ENCODE measurements at places on chromosomes 16 and 17.

DNA sequence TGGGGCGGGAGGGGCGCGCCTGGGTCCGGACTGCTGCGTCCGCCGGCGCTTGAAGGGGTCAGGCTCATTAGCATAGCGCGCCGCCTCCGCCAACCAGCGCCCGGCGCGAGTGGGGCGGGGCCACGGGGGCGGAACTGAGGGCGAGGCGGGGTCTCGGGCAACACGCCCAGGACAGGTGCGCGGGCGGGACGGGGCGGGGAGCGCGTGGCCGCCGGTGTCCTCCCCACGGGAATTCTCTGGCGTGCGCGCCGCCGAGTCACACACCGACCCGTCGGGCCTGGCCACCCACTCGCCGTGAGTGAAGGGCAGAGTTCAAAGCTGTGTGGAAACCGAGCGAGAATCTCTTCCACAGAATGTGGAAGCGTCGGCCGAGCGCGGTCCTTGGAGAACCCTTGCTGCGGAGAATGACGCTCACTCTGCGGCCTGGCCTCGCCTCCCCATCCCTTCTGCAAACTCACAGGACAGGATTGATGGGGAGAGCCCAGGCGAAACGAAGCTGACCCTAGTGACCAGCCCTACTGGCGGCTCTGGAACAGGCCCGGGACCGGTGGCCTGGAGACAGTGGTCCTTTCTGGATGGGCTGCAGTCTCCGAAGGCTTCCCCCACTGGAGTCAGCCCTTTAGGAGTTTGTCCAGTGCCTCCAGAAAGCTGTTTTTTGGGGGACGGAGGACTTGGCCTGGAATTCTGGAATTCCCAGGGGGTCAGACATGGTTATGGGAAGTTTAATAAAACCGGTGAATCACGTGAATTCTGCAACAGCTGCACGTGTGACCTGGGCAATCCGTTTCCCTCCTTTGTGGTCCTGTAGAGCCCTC lies at the start of gene SNAI3:
SNAI3 (minus strand) TSS at position 69 of the 815 bp plus-strand sequence. CDS start 101 bp downstream, outside the sequence.
- DNase-seq: peak; percentile 61

DNA sequence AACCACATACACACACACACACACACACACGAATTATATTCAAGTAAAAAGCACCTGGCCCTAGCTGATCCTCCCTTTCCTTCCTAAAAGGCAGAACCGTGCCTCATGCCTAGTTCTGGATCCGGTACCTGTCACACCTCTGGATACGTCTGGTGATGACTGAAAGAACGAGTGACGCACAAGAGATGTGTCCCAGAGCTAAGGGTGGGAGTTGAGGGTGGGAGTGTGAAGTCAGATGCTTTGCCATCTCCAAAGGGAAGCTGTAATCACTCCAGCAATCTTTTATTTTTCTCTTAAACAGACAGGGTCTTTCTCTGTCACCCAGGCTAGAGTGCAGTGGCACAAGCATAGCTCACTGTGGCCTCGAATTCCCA lies 26.5 kb upstream of the GSG1L start:
- no peak for DNase-seq

- DNase-seq: no peak
These were observed 11.2 kb downstream of the P2RX1 start for GRCh38 chr17:3905017-3905520.

- no peak for DNase-seq
These were observed 133.9 kb downstream of the PARN start for GRCh38 chr16:14496047-14496770.

- no peak for DNase-seq
These were observed 213.9 kb downstream of the MRTFB start for GRCh38 chr16:14284930-14285512.

DNA sequence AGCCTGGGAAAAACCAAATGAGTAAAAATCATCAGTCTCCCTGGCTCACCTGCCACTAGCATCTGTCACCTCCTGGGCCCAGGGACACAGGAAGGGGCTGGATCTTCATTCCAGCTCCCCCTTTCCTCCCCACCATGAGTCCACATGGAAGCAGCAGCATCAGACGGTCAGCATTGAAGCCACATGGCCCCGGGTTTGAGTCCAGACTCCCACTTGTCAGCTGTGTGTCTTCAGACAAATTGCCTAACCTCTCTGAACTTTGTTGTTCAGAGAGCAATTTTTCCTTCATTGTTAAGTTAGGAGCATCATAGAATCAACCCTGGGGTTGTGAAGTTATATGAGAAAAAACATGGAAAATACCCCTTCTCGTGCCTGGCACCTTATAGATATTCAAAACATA lies 10.7 kb downstream of the CACNG4 start:
- no peak for DNase-seq

DNA sequence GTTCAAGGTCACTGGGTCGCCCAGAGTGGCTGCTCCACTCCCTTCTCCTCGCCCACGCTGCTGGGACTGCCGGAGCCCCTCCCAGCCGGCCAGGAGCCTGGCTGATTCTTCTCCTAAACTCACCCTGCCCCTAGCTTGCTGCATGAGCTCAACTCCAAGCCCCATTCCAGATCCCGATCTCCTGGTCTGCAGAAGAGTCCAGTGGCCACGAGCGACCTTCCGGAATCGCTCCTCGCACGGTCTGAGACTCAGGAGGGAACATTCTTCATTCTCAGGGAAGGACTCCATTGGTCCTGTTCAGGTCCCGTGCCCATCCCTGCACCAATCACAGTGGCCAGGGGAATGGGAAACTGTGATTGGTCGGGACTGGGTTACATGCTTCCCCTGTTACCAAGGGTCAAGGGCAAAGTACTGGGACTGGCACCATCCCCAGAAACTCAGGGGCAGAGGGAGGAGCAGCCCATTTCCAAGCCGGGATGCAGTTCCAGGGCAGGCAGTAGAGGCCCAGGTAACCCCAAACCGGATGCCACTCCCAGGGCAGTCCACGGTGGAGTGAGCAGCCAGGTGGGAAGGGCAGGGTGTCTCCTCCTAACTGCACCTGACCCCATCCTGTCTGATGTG lies 24.5 kb upstream of the CIBAR2 start:
- no peak for DNase-seq

- DNase-seq: no peak
These were observed 391.2 kb downstream of the MAF start for GRCh38 chr16:79209308-79209707.

GRCh38 chr16:22240023-22240710 lies 34.1 kb downstream of the EEF2K start:
- no peak for DNase-seq

GRCh38 chr17:81040791-81041337 lies 5.9 kb downstream of the BAIAP2 start:
- DNase-seq: no peak

- DNase-seq: no peak
These were observed 31.6 kb downstream of the PHKB start for GRCh38 chr16:47492428-47493377.

DNA sequence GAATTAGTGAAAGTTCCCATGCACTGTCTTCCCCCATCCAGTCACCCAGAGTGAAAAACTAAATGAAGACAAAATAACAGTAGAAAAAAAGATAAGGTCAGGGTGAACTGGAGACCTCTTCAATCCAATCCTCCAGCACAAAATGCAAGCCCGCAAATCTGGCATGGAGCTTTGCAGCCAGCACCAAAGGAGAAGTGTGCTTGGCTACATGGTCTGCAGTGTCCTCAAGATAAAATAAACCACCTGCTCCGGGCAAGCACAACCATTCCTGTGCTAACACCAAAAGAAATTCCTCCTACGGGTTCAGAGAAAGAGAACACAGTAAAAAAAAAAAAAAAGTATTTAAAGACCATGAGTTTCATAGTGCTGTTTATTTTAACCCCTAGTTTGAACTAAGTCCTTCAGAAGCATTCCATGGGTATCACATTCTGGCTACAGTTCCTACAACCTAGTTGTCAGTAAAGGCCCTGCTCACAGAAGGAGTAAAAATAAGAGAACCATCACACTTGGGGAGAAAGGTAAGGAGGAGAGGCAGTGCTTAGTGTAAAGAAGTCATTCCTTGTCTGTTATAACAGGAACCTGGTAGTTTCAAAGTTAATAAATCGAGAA lies 109.1 kb downstream of the GAS7 start:
- no peak for DNase-seq

DNA sequence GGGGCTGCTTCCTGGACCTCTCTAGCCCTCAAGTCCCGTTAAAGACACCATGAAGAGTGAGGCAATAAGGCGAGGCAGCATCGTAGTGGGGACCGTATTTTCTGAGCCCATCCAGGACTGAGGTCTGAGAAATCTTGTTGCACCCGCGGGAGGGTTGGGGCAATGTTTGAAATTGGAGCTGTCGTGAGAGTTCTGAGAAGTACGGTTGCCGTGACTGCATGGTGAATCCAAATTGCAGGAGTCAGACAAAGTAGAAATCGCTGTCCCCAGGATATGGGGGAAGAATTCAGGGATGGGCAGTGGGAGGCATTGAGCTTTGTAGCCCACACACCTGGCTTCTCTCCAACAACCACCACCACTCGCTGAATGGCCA lies 42.0 kb upstream of the RPL38 start:
- DNase-seq: no peak

DNA sequence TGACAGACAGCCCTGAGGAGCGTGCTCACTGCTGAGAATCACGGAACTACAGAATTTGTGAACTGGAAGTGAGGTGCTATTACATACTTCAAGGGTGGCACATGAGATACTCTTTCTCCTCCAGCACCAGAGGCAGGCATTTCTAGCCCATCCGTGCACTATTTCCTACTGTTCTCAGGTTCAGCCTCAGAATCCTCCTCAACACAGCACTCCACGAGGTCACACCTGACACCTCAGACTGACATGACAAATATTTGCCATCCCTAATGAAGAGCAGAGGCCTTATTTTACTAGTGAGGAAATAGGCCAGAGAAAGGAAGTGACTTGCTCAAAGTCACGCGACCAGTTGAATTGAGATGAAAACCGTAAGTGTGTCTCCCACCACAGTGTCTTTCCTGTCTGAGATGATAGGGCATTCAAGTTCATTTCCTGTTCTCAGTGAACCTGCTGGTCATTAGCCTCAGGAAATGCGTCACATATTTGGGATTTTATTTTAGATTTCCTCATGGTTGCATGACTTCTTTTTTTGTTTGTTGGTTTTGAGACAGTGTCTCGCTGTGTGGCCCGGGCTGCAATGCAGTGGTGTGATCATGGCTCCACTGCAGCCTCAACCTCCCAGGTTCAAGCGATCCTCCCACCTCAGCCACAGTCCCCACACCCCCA lies 23.6 kb downstream of the SEZ6 start:
- no peak for DNase-seq

DNA sequence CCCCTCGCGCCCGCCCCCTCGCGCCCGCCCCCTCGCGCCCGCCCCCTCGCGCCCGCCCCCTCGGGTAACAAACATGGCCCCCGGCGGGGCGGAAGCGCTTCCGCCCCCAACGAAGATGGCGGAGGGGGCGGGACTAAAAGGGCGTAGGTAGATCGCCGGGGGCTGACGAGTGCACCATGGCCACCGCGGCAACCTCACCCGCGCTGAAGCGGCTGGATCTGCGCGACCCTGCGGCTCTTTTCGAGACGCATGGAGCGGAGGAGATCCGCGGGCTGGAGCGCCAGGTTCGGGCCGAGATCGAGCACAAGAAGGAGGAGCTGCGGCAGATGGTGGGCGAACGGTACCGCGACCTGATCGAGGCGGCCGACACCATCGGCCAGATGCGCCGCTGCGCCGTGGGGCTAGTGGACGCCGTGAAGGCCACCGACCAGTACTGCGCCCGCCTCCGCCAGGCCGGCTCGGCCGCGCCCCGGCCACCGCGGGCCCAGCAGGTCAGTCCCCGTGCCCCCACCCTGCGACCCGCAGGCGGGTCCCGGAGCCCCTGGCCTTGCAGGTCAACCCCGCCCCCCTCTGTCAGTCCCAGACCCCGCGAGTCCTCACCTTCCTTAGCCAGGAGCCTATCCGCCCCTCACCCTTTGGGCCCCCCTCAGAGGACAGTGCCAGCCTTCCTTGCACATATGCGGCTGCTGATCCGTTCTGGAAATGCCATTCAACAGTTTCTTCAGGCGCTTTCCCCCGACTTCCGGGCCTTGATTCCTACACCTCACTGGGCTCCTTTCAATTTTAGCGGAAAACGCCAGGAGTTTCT lies at the start of gene COG1:
COG1 (plus strand) TSS at position 162 of the 808 bp plus-strand sequence; CDS start at position 177, 15 bp downstream.
- peak; percentile 87 for DNase-seq

Data from hematopoietic multipotent progenitor cell treated with erythropoietin and hydrocortisone succinate and interleukin-3 and kit ligand, for 17 days (in vitro differentiated cells).